GM12891 (cell line): ENCODE measurements at places on chromosomes 1 and 21.

GRCh38 chr1:95116580-95117206 is 462 bp upstream of the TLCD4 start:
- peak; percentile 42 for DNase-seq

- DNase-seq, result no peak
These were observed 95.2 kb downstream of the KCNJ15 start for GRCh38 chr21:38351961-38352521.

GRCh38 chr1:10651793-10652192 is 144.7 kb downstream of the CASZ1 start:
- DNase-seq, result no peak

DNA sequence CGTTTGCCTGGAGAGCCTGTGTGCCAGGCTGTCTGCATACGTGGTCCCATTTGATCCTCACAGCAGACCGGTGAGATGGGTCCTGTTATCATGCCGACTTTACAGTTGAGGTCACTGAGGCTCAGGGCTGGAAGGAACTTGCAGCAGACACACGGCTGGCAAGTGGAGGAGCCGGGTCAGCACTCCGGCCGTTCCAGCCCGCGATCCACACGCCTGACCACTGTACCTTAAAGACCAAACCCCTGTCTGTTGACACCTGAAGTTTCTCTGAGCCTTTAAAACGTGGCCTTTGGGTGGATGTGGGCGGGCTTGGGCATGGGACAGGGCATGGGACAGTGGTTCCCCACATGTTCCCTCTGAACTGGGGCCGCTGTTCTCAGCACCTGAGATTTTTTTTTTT is 171.5 kb upstream of the TMEM51 start:
- no peak for DNase-seq

- no peak for DNase-seq
These were observed 508.0 kb downstream of the OMA1 start for GRCh38 chr1:58038574-58038973.

DNA sequence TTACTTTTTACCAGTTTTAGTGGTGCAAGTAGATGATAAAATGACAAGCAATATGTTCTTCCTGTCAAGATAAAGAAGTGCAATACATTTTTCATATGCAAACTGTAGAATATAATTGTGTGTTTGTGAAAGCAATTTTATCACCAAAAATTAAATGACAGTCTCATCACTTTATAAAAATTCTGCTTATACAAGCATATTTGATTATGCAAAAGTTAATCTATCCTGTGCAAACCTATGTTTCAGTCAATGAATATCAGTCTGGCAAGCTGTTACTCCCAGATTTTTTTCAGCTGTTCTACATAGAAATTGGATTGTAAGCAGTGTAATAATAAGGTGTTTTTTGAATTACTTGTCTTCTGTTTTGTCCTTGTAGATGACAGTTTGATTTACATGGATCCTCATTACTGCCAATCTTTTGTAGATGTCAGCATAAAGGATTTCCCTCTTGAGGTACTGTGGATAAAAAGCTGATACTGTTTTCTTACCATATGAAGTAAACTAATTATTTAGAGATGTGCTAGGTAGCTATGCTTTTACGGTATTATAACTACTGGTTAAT is 50.5 kb downstream of the ATG4C start:
- DNase-seq, result no peak

DNA sequence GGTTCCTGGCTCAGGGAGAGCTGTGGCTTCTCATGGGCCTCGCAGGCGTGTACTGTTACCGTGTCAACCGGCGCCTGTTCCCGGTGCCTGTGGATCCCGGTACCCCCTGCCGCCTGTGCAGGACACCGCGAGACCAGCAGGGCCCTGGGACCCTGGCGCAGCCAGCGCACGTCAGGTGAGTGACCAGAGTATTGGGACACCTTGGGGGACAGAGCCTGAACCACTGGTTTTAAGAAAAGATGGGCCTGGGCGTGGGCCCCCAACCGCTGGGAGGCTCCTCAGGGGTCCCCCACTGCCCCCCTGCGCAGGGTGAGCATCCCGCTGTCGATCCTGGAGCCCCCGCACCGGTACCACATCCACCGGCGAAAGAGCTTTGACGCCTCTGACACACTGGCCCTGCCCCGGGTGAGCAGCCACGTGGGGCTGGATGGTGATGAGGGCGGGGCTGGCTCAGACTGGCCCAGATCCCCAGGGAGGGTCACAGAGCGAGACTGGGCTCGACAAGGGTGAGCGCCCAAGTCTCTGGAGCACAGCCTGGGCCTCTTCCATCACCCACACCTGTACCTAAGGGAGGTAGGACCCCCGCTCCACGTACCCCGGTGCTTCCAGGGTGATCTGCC is 10.5 kb downstream of the MIIP start:
- no peak for DNase-seq

DNA sequence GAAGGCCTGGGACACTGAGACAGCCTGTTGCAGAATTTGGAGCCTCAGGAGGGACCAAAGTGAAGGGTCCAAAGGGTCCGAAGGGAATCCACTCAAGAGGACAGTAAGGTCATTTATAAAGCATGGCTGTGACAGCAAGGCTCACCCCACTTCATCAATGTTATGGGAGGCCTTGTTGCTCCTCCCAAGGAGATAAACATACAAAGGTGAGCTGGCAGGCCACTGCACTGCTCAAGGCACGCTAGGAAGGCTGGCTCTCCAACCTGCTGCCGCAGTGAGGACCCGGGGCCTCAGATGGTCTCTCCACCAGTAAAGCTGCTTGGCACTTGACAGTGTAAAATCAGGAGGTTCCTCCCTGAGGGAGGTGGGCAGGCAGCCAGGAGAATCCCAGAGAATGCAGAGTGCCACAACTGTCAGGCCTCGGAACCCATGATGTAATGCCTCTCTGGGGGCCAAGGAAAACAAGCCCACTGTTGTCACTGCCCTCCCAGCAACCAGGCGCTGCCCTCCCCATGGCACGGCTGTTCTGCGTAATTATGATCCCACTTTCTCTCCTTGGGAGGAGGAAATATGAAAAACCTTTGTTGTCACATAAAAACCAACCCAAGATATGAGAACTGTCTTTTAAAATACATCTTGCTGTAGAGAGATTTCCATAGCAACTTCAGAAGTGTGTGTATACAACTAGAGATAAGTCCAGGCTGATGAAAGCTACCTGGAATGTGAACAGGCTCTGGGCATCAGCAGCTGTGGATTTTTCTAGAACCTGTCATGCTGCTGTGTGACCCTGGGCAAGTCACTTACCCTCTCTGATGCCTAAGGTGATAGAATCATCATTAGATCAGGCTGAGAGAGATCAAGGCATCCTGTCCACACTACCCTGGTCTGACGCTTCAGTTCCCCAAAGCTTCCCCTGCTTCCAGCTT is 102.5 kb downstream of the KCNN3 start:
- no peak for DNase-seq

DNA sequence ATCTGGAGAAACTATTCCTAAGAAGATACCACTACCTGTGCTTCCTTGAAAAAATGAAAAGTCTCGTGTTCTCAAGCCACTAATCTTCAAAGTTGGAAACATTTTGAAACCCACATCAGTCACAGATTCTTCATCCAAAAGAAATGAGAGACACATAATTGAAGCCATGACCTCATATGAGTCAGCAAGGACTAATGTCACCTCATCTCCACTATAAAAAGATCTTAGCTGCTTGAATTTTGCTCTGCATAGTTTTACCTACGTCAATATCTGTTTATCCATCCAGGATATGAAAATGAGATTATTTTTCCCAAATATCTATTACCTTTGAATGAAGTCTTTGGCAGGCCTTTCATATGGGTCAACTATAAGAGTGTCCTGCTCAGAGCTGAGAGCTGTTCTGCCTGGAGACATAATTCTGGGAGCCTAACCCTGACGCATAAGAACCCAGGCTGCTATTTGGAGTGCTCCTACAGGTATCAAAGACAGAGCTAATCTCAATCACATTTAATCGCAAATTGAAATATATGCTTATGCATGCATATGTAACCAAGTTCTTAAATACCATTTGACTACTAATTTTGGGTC is 312.5 kb upstream of the PKN2 start:
- DNase-seq, result no peak

DNA sequence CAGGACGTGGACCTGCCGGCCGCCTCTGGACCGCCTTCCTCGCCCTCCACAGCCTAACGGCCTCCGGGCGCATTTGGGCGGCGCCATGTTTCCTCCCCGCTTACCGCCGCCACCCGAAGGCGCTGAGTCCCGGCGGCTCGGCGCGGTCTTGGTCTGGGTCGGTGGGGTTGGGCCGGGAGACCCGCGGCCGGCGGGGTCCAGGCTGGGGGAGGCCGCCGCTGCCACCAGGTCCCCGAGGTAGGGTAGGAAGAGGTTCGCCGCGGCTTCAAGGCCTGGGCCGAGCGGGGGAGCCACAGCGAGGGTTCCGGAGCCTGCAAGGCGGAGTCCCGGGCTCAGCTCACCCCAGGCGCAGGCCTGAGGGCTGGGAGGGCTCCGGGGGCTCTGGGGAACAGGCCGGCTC is 5.5 kb downstream of the OR2C3 start:
- DNase-seq, result no peak

DNA sequence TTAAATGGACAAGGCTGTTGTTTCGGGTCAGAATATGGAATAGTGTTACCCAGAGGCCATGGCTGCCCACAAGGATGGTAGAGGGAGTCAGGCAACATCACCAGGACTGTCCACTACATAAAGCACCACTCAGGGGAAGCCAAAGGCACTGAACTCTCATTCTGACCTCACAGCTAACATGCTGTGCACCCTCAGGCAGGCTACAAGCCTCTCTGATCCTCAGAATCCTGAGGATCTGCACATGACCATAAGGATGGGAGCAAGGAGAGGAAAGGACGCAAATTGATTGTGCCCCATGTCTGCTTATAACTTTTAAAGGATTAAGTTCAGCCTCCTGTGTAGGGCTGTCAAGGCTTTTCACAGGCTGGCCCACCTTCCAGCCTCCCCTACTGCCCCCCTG is 38.7 kb downstream of the PLEKHA6 start:
- no peak for DNase-seq

GRCh38 chr1:209817691-209818090 is 10.1 kb upstream of the UTP25 start:
- no peak for DNase-seq

DNA sequence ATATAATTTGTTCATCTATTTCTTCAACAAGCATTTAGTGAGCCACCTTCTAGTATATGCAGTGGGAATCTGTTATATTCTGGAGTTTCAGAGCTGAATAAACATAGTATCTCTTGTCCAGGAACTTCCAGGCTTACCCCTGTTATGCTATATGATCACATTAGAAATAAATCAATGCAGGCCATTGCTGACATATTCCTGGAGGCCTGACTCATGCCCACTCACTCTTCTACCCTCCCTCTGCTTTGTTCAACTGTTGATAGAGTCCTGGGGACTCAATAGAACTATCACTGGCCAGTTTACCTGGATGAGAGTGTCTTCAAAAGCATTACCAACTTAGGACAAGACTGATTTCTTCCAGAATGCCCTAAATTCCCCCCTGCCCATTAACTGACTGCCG is 29.3 kb upstream of the SRSF10 start:
- DNase-seq, result no peak

DNA sequence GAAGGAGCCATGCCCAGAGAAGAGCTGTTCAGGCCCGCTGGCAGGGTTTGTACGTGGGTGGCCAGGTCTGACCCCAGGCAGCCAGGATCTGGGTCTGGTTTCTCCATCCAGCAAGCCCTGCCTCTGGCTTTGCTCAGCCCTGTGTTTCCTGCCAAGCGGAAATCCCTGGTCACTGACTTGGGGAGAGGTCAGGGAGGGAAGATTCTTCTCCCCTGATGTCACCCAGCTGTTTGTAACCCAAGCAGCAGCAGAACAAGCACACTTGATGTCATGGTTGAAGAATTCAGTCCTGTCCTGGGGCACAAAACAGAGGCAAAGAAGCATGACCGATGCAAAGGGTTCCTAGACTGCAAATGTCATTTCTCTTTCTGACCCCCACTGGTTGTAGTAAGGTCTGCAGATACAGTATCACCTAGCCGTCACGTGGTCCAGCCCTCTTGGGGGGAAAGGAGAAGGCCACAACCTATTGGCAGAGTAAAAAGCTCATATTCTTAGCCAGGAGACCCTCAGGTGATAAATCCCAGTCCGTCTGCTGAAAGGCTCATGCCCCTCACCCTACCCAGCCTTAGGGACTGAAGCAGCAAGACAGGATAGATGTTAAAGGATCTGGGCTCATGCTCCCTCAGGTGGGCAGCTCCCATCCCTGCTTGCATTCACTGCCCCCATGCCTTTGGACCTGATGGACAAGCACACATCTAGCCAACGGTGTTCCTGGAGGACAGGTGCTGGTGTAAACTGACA is 120.9 kb downstream of the SYT2 start:
- no peak for DNase-seq

GRCh38 chr1:209600541-209600940 is 17.0 kb downstream of the CAMK1G start:
- no peak for DNase-seq

- no peak for DNase-seq
These were observed 58.9 kb upstream of the GNG4 start for GRCh38 chr1:235708390-235708962.

GRCh38 chr1:40799351-40799867 is 15.8 kb downstream of the KCNQ4 start:
- DNase-seq, result no peak

DNA sequence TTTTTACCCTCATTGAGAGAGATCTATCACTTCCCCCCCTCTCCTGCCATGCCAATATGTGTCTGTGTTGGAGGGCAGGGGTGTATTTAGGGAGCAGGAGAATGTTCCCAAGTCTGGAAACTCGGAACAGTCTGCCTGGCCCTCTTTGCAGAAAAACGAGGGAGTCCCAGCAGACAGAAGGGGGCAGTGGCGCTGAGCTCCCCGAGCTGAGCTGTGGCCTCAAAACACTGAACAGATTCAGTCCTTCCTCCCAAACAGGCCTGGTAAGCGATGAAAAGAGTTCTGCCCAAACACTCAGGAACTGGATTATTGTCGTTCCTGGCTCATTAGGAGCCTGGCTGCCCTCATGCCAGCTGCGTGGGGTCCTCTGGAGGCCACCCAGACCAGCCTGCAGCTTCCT is 981 bp downstream of the CLDN14 start:
- no peak for DNase-seq

DNA sequence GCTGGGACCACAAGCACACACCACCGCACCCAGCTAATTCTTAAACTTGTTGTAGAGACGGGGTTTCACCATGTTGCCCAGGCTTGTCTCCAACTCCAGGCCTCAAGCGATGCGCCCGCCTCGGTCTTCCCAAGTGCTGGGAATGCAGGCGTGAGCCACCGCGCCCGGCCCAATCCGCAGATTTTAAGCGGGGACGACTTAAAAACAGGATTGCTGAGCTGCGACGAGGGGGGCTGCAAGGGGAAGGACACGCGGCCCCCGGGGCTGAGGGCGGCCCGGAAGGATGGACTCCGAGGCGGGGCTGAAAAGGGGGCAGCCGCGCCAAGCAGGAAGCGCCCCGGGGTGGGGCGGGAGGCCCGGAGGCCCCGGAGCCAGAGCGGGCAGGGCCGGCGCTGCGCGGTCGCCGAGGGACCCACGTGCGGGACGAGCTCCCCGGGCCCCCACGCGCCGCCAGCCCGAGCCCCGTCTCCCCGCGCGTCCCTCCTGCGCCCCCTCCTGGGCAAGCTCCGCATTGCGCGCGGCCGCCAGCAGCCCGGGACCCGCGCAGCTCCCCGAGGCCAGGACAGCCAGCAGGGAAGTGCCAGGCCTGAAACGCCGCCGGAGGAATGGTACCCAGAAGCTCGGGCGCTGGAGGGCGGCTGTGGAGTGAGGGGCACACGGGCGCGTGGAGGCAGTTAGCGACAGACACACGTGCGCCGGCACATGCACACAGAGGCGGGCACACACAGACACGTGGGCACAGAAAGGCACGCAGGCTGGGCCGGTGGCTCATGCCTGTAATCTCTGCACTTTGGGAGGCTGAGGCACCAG is 5.5 kb upstream of the PRKCZ start:
- DNase-seq, result peak; percentile 89

GRCh38 chr1:10687251-10687651 is 109.2 kb downstream of the CASZ1 start:
- no peak for DNase-seq

GRCh38 chr1:11566042-11566850 is 87.3 kb downstream of the DISP3 start:
- no peak for DNase-seq
